ENCODE measurements at places on chromosomes 6 and 20.

GRCh38 chr6:64467656-64468055 is 832.1 kb downstream of the PHF3 start:
- no peak for DNase-seq
- no peaks in the 10 kb centered on the region for H3K27me3 ChIP-seq
- no peaks in the 10 kb centered on the region for H3K36me3 ChIP-seq
- no peak overlapping the region for H3K4me3 ChIP-seq

- no peaks in the 10 kb centered on the region for H3K27me3 ChIP-seq
- H3K27ac ChIP-seq: no peak overlapping the region
- peaks cover 17% of the 10 kb centered on the region for H3K4me1 ChIP-seq
- DNase-seq: no peak
- H3K4me3 ChIP-seq: no peak overlapping the region
Observed at GRCh38 chr6:127864701-127865100, 36.2 kb downstream of the THEMIS start.

GRCh38 chr6:41691426-41692079 is 43.9 kb downstream of the TFEB start:
- H3K4me1 ChIP-seq: no peaks in the 10 kb centered on the region
- no peak overlapping the region for H3K27ac ChIP-seq
- H3K36me3 ChIP-seq: peaks cover 5% of the 10 kb centered on the region

DNA sequence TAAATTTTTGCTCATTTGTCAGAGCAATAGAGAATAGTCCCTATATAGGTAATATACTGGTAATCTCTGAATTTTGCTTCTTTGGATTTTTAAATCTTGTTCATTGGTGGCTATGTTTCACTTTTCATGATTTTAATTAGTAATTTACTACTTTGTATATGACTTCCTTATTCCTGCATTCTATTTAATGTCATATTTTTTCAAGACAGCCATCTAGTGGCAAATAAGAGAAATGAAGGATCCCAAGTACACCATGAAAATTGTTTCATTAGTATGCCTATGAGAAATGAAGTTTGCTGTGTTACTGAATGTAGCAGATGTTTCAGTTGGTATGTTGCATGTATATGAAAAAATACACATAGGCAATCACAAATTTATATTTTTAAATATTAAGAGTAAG is 82.4 kb downstream of the ZNF292 start:
- H3K4me3 ChIP-seq: no peak overlapping the region
- H3K4me1 ChIP-seq: no peaks in the 10 kb centered on the region
- H3K36me3 ChIP-seq: no peaks in the 10 kb centered on the region
- no peaks in the 10 kb centered on the region for H3K27me3 ChIP-seq
- H3K27ac ChIP-seq: no peak overlapping the region

DNA sequence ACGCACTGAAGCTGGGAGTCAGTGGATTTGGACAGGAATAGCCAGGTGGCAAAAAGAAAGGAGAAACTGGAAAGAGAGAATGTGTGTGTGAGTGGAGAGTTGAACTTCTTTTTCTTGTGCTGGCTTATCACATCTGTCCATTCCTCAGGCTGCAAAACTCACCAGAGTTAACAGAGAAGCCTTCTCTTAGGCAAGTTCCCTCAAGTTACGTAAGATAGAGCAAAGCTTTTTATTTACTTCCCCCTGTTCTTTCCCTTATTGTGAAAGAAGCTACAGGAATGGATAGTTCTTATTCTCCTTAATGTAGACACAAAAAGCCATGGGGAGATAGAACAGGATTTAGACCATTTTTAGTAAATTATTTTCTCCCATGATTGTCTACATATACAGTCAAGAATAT is 188.6 kb downstream of the BMP2 start:
- no peak overlapping the region for H3K27ac ChIP-seq
- H3K36me3 ChIP-seq: no peaks in the 10 kb centered on the region
- no peaks in the 10 kb centered on the region for H3K27me3 ChIP-seq
- no peak for DNase-seq

DNA sequence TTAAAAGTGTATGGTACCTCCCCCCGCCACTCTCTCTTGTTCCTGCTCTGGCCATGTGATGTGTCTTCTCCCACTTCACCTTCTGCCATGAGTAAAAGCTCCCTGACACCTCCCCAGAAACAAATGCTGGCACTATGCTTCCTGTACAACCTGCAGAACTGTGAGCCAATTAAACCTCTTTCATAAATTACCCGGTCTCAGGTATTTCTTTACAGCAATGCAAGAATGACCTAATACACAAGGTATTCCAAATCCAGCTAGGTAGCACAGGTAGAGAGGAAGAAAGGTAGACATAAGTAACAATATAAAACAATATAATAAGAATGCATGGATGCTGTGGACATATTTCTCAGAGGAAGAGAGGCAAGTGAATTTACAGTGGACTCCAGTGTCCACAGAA is 394.1 kb upstream of the ARID1B start:
- no peaks in the 10 kb centered on the region for H3K4me1 ChIP-seq
- H3K36me3 ChIP-seq: no peaks in the 10 kb centered on the region
- H3K4me3 ChIP-seq: no peak overlapping the region
- no peaks in the 10 kb centered on the region for H3K27me3 ChIP-seq
- DNase-seq: no peak

GRCh38 chr6:67880939-67881705 is 754.0 kb upstream of the ADGRB3 start:
- H3K4me1 ChIP-seq: no peaks in the 10 kb centered on the region
- H3K27ac ChIP-seq: no peak overlapping the region
- no peaks in the 10 kb centered on the region for H3K36me3 ChIP-seq
- H3K27me3 ChIP-seq: no peaks in the 10 kb centered on the region

- no peak overlapping the region for H3K27ac ChIP-seq
- DNase-seq: no peak
- peaks cover 8% of the 10 kb centered on the region for H3K36me3 ChIP-seq
- H3K27me3 ChIP-seq: no peaks in the 10 kb centered on the region
- H3K4me1 ChIP-seq: no peaks in the 10 kb centered on the region
Observed at GRCh38 chr6:79031821-79032590, 46.0 kb downstream of the PHIP start.

- no peaks in the 10 kb centered on the region for H3K4me1 ChIP-seq
- no peaks in the 10 kb centered on the region for H3K36me3 ChIP-seq
- no peak overlapping the region for H3K27ac ChIP-seq
- no peak for DNase-seq
Observed at GRCh38 chr6:122042380-122042779, 357.1 kb upstream of the HSF2 start.

GRCh38 chr6:157066781-157067491 is 256.4 kb downstream of the TMEM242 start:
- H3K27me3 ChIP-seq: no peaks in the 10 kb centered on the region
- H3K36me3 ChIP-seq: no peaks in the 10 kb centered on the region
- peaks cover 4% of the 10 kb centered on the region for H3K4me1 ChIP-seq
- H3K27ac ChIP-seq: no peak overlapping the region

- no peaks in the 10 kb centered on the region for H3K36me3 ChIP-seq
- H3K4me1 ChIP-seq: no peaks in the 10 kb centered on the region
- H3K27ac ChIP-seq: no peak overlapping the region
- no peaks in the 10 kb centered on the region for H3K27me3 ChIP-seq
- H3K4me3 ChIP-seq: no peak overlapping the region
Observed at GRCh38 chr6:84860920-84861319, 96.5 kb upstream of the TBX18 start.

- no peak overlapping the region for H3K27ac ChIP-seq
- no peak for DNase-seq
- no peak overlapping the region for H3K4me3 ChIP-seq
- no peaks in the 10 kb centered on the region for H3K36me3 ChIP-seq
Observed at GRCh38 chr6:74128536-74128935, 432.5 kb downstream of the CD109 start.

DNA sequence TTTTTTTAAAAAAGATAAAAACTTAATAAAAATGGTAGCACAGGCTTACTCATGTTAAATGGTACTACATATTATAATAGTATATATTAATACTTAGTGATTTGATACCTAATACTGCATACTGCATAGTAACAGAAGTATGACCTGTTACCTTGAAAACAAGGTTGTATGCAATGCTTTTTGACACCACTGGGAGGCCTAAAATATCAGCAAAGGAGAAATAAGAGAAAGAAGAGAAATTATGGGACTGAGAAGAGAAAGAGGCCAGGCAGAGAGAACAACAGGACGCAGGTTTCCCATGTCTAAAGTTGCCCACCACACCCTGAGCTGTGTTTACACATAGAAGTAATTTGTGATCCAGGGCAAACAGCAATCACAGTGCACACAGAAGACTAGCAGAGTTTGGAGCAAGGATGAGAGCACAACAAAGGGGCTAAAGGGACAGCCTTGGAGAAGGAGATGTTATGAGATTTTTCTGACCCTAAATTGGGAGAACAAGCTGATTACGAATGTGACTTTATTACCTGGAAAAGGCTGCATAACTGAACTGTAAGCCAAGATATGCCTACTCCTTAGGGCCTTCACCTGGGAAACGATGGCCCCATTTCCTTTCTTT is 73.2 kb downstream of the ROS1 start:
- H3K27me3 ChIP-seq: no peaks in the 10 kb centered on the region
- H3K4me3 ChIP-seq: no peak overlapping the region
- H3K4me1 ChIP-seq: no peaks in the 10 kb centered on the region

- no peak overlapping the region for H3K27ac ChIP-seq
- no peaks in the 10 kb centered on the region for H3K27me3 ChIP-seq
- no peaks in the 10 kb centered on the region for H3K4me1 ChIP-seq
- H3K36me3 ChIP-seq: peaks cover 56% of the 10 kb centered on the region
Observed at GRCh38 chr6:170360476-170360875, 53.9 kb downstream of the FAM120B start.

GRCh38 chr6:90136176-90136575 is 160.5 kb downstream of the BACH2 start:
- DNase-seq: no peak
- H3K36me3 ChIP-seq: no peaks in the 10 kb centered on the region
- no peaks in the 10 kb centered on the region for H3K27me3 ChIP-seq
- H3K4me3 ChIP-seq: no peak overlapping the region

DNA sequence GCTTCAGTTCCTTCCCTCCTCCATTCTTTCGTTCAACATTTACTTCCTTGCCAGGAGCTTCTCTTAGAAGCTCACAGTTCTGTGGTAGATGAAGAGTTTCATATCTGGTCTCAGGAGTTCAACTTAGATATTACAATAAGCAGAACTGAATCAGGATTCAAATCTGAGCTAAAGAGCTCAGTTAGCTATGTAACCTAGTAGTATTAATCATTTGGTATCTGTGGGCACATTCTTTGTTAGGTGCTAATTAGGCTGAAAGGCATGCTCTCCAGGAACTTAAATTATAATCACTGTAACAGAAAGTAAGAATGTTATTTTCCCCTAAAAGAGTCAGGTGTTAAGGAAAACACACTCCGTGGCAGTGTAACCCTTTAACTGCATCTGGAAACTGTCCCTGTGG is 8.4 kb downstream of the ZNF76 start:
- no peak for DNase-seq
- H3K27ac ChIP-seq: no peak overlapping the region

DNA sequence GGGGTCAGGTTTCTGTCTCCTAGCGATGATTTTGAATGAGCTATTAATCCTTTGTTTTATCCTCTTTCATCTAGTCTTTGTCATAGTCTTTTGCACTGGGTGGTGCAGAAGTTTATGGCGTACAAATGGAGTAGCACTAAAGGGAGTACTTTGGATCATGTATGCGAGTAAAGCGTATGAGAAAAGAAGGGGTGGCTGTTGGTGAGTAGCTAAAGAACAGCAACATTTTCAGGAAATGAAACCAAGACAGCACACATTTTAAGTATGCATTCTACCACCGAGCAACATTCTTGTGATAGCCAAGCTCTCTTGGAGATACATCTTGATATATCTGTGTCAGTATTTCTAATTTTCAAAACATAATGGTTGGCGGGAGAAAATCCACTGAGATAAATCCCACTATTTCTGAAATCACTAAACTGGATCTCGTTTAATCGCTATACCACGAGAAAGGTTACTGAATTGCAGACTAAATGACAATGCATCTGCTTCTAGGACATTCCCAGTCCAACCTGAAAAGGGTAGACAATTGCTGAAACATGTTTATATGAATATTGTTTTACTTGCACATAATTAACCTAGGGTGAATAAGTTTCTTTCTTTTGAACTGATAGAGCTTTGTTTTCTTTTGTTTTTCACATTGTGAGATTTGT is 196.1 kb downstream of the TRIM27 start:
- H3K27ac ChIP-seq: no peak overlapping the region
- DNase-seq: no peak
- H3K4me1 ChIP-seq: peaks cover 13% of the 10 kb centered on the region
- no peaks in the 10 kb centered on the region for H3K36me3 ChIP-seq

- H3K4me3 ChIP-seq: no peak overlapping the region
- peaks cover 24% of the 10 kb centered on the region for H3K4me1 ChIP-seq
- peaks cover 68% of the 10 kb centered on the region for H3K27me3 ChIP-seq
Observed at GRCh38 chr6:27679964-27680694, 207.2 kb upstream of the ZNF184 start.

- H3K36me3 ChIP-seq: peaks cover 41% of the 10 kb centered on the region
- DNase-seq: no peak
- no peak overlapping the region for H3K4me3 ChIP-seq
- peaks cover 3% of the 10 kb centered on the region for H3K4me1 ChIP-seq
Observed at GRCh38 chr20:21136015-21136732, 10.3 kb downstream of the KIZ start.

DNA sequence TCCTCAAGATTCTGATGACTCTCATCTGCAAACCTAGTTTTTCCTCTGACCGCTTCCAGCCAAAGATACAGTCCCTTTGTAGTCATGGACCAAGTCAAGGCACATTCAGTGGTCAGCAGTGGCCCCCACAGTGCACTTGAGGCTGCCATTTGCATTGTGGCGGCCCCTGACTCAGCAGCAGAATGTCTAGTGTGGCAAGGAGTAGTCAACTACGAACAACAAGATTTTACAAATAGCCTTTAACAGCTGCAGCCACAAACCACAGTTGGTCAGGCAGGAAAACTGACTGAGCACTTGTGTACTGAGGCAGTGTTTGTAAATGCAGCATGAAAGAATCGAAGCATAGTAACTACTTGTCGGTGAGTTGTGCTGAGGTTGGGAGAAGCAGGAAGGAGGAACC is 49.6 kb downstream of the SLC2A12 start:
- no peaks in the 10 kb centered on the region for H3K4me1 ChIP-seq
- no peak overlapping the region for H3K27ac ChIP-seq
- no peak overlapping the region for H3K4me3 ChIP-seq
- no peaks in the 10 kb centered on the region for H3K36me3 ChIP-seq
- no peak for DNase-seq
- H3K27me3 ChIP-seq: no peaks in the 10 kb centered on the region

- no peak overlapping the region for H3K4me3 ChIP-seq
- no peak overlapping the region for H3K27ac ChIP-seq
- H3K4me1 ChIP-seq: no peaks in the 10 kb centered on the region
- no peaks in the 10 kb centered on the region for H3K36me3 ChIP-seq
Observed at GRCh38 chr6:154485815-154486214, 24.7 kb downstream of the CNKSR3 start.

GRCh38 chr6:148250975-148251685 is 91.5 kb upstream of the SASH1 start:
- no peak overlapping the region for H3K4me3 ChIP-seq
- no peak for DNase-seq
- H3K27me3 ChIP-seq: no peaks in the 10 kb centered on the region
- H3K36me3 ChIP-seq: no peaks in the 10 kb centered on the region
- H3K27ac ChIP-seq: no peak overlapping the region

DNA sequence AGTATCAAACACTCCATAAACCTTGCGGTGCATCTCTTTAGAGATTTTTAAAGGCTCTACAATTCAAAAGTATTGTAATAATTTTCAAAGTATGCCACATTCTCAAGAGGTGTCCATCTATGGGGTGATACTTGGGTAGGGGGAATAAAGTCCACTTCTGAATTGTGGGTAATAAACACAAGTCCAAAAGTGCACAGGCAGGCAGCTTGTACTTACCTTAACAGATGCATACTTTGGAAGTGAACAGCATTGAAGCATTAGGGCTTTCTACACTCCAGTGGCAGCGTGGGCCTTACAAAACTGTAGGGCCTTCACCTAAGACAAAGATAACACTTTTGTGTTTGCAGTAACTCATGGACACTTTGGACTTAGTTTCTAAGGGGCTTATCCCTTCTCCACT is 58.6 kb downstream of the AIG1 start:
- H3K27ac ChIP-seq: no peak overlapping the region
- H3K4me3 ChIP-seq: no peak overlapping the region
- H3K36me3 ChIP-seq: no peaks in the 10 kb centered on the region
- no peaks in the 10 kb centered on the region for H3K27me3 ChIP-seq
- DNase-seq: no peak
- H3K4me1 ChIP-seq: no peaks in the 10 kb centered on the region

Data from T-cell (primary cell).